ENCODE measurements at places on chromosomes 16 and 17.

GRCh38 chr17:76547183-76547641 is 7.4 kb downstream of the PRCD start:
- DNase-seq, result no peak

DNA sequence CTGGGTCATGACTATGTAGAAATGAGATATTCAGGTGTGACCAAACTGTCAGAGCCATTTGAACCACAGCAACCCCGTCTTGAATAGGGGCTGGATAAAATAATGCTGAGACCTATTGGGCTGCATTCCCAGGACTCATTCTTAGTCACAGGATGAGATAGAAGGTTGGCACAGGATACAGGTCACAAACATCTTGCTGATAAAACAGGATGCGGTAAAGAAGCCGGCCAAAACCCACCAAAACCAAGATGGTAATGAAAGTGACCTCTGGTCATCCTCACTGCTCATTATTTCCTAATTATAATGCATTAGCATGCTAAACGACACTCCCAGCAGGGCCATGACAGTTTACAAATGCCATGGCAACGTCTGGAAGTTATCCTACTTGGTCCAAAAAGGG is 545.5 kb downstream of the TMEM114 start:
- no peak for DNase-seq

DNA sequence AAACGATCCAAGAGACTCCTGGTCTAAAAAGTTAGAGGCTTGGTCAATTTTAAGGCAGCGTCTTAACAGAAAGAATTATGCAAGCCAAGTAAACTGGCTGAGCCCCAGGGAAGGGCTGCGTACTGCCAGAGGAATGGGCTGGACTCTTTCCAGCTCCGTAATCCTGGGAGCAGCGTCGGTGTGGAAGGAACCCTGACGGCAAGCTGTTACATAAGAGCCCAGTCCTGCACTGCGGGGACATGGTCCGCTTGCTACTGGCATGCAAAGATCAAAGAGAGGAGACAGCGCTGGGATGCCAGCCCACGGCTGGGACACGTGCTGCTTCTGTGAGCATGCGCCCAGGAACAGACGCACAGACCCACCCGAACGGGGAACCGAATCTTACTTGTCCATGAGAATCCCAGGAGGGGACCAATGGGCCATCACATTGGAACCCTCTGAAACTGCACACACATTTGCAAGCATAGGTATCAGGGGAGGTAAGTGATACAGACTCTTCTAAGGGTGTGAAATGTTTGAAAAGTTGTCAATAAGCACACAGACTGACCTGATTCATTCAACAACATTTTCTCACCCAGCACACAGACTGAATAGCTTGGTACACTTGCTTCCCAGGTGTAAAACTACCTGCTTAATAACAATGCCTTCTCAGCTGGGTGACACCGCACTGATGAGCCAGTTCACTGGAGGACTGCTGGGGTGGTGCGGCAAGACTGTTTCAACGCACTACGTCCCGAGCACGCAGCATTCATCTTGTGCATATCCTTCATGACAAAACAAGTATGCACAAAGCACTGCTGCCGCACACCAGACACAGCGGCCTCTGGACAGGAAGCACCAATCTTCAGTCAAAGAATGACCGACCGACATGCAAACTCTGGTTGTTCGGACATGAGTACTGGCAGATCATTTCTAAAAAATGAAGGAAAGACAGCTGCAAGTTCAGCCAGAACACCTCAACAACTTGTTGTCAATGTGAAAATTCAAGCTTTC is 94.9 kb downstream of the ANKRD11 start:
- DNase-seq, result peak; percentile 63

GRCh38 chr16:1474796-1475551 is at the start of gene CLCN7:
Gene CLCN7 (minus strand): TSS chr16:1475028. CDS start chr16:1474974, 54 bp downstream.
- peak; percentile 64 for DNase-seq

DNA sequence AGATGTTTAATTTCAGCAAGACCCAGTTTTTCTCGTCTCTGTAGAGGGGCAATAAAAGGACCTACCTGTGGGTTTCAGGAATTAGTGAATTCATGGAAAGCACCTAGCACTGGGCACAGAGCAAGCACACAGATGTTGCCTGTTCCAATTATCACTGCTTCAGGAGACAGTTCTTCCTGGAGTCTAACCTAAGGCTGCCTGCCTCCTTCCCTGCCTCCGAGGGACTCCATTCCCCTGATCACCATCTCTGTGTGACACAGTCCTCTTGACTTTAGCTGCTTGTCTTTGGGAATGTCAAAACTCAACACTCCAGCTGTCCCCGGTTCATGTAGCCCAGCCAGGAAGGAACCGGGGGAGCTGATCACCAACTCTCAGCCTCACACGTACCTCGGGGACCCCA is 474.9 kb downstream of the SLC39A11 start:
- no peak for DNase-seq

Data from kidney capillary endothelial cell (primary cell).